ENCODE measurements at places on chromosomes 11 and 22.

DNA sequence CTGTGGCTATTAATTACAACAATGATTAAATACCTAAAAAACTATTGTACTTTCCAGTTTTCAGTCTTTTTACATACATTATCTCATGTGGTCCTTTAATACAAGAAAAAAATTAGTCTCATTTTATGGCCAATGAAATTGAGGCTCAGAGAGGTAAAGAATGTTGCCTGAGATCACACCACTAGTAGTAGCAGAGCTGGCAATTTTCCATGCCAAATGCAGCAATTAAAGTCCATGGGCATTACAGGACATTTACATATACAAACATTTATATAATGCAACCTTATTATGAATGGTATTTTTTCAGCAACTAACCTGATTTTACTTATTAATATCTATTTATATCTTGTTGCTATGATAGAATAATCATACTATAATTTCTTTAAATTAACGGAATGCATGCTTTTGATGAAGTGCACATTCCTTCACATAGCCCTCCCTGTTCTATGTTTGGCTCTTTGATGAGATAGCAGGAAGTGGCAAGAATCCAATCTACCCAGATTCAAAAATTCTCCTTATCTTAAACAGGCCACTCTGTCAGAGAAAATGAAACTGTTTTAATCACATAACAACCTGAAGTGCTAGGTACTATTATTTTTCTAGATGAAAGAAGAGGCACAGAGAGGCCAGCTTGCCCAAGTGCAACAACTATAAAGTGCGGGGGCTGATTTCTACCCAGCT, 120.9 kb upstream of the LDLRAD3 start:
- H3K4me3 ChIP-seq: no peak overlapping the region
- H3K27ac ChIP-seq: no peak overlapping the region
- DNase-seq: no peak

GRCh38 chr11:96122601-96123074, 198.7 kb upstream of the MTMR2 start:
- no peak overlapping the region for H3K27ac ChIP-seq
- DNase-seq: no peak
- no peak overlapping the region for H3K4me3 ChIP-seq
- H3K36me3 ChIP-seq: no peaks in the 10 kb centered on the region
- peaks cover 6% of the 10 kb centered on the region for H3K4me1 ChIP-seq

DNA sequence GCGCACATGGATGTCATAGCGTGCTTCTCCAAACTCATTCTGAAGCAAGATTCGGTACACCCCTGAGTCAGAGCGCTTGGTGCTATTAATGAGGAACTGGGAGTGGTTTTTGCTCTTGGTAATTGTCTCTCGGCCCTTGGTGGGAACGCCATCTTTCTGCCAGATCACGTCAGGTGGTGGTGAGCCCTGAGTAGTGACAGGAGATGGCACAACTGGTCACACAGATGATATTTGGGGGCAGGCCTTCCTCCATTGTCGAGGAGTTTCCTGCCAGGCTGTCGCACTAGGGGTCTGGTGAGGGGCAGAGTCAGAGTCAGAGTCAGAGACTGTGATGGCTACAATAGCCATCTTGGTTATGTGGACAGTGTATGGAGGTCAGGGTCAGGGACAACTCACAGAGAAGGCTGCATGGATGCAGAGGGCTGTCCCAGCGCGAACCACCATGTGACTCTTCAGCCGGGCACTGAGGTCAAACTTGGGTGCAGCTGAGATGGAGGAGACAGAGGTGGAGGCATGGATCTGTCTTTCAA, 9.3 kb downstream of the TMEM86A start:
- H3K36me3 ChIP-seq: no peaks in the 10 kb centered on the region
- no peaks in the 10 kb centered on the region for H3K27me3 ChIP-seq
- DNase-seq: no peak
- H3K4me1 ChIP-seq: peaks cover 15% of the 10 kb centered on the region

DNA sequence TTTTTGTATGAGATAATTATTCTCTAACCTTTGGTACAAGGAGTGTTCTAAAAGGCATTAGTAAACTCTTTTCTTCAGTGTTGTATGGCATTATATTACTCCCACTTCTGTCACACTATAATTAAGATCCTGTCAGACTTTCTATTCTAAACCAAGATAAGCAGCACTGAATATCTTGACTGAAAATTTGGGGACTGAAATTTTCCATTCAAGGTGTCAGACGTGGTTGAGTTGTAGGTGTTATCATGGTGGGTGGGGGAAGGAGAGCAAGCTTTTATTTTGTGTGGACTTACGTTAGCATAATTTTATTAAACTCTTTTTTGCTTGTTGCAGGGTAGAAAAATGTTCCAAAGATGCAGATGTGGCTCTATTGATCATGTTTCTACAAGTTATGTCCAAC, 22.9 kb downstream of the MUC15 start:
- no peaks in the 10 kb centered on the region for H3K4me1 ChIP-seq
- H3K27ac ChIP-seq: no peak overlapping the region
- DNase-seq: no peak
- no peak overlapping the region for H3K4me3 ChIP-seq

DNA sequence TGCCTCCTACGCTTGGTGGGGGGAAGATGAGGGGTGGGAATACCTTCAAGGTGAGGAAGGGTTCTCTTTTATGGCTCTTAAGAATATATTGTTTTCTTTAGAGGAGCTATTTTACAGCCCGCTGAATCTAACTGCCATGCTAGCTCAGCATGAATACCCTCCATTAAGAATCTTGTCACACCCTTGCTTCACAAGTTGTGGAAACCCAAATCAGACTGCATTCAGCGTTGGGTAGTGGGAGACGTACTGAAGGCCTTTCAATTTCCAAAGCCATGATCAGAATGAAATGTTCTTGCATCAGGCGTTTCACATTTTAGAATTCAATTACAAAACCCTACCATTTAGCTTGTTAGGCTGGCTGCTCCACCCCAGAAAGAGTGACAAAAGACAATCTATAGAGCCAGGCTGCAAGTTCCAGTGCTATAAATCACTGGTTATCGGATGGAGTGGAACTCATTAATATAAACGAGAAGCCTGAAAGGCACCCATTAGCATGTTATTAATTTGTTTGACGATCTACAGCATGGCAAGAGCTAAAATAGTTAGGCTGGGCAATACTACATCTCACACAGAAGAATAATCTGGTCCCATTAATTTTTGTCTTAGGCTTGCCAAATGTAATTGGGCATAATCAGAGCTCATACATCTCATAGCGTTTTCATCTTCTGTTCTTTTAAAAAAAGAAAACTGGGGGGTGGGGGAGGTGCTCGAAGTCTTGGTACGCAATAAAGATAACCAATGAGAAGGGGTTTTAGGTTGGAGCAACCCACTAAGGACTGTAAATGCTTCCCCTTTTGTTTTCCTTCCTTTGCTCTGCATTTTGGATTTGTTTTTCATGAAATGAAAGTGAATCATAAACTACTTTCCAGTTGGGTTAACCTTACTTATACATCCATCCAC, 57.5 kb downstream of the ABTB2 start:
- H3K4me3 ChIP-seq: no peak overlapping the region
- no peaks in the 10 kb centered on the region for H3K27me3 ChIP-seq

- no peak for DNase-seq
- H3K4me3 ChIP-seq: no peak overlapping the region
- H3K27ac ChIP-seq: peak overlapping the region; percentile 40
- peaks cover 16% of the 10 kb centered on the region for H3K36me3 ChIP-seq
Measured at GRCh38 chr11:74030723-74031676, 22.1 kb upstream of the UCP3 start.

DNA sequence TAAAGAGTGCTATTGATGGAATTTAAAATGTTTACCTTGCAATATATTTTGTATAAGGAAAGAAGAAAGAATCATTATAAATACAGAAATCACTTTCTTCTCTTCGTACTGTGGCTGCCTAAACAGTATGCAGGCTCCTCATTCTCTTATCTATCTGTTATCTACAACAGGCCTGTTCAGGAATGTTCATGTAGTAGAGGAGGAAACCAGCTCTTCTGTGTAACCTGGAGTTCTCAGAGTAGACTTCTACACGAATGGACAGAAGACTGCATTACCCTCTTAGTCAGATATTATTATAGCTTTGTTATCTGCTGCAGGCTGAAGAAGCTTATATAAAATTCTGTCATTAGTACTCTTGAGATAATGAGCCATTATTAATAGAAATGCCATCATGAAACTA, 1225.9 kb upstream of the CNTN5 start:
- H3K27me3 ChIP-seq: no peaks in the 10 kb centered on the region
- H3K36me3 ChIP-seq: no peaks in the 10 kb centered on the region
- H3K4me1 ChIP-seq: no peaks in the 10 kb centered on the region
- H3K27ac ChIP-seq: no peak overlapping the region

DNA sequence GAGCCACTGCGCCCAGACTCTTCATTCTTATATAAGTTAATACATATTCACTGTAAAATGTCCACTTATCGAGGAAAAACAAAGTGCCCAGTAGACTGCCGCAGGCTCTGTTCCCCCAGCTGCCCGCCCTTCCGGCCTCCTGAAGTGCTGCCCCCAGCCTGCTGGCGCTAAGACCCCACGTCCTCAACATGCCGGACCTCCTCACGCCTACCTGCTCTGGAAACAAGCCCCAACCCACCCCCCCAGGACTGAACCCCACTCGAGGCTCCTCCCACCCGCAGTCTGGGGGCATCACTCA, 1.1 kb downstream of the GATD1 start:
- H3K27me3 ChIP-seq: no peaks in the 10 kb centered on the region
- H3K4me3 ChIP-seq: peak overlapping the region; percentile 54
- peak overlapping the region; percentile 70 for H3K27ac ChIP-seq
- peaks cover 18% of the 10 kb centered on the region for H3K36me3 ChIP-seq
- DNase-seq: no peak
- peaks cover 22% of the 10 kb centered on the region for H3K4me1 ChIP-seq

GRCh38 chr11:44561275-44561805, 4.1 kb upstream of the CD82 start:
- peaks cover 21% of the 10 kb centered on the region for H3K4me1 ChIP-seq
- H3K4me3 ChIP-seq: no peak overlapping the region
- no peaks in the 10 kb centered on the region for H3K36me3 ChIP-seq
- H3K27ac ChIP-seq: no peak overlapping the region
- no peak for DNase-seq

DNA sequence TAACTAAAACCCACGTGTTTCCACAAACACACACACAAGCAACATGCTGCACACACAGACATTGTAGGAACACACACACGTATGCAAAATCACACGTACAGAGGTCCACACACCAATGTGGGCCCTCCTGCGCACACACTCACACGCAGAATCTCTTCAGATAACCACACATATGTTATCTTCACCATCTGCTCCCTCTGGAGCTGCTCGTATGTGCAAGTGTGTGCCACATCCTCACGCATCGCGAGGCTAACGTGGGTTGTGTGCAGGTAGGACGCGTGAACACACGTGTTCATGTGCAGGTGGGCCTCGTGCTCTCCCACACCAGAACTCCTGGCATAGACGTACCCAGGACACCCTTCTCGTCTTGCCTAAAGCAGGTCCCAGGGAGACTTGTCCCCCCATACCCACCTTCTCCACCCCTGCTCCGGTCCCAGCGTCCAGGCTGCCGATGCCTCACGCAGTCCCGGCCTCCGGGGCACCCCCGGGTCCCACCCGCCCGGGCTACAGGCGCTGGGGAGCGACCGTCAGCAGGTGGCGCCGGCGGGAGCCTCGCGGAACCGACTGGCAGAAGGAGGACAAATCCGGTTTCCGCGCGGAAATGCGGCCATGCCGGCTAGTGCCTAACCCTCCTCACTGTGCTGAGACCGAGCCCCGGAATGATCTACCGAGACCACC, 10.3 kb upstream of the IGSF9B start:
- no peaks in the 10 kb centered on the region for H3K36me3 ChIP-seq
- no peaks in the 10 kb centered on the region for H3K27me3 ChIP-seq
- DNase-seq: no peak
- no peak overlapping the region for H3K27ac ChIP-seq

- H3K27me3 ChIP-seq: no peaks in the 10 kb centered on the region
- H3K4me3 ChIP-seq: no peak overlapping the region
- H3K36me3 ChIP-seq: peaks cover 6% of the 10 kb centered on the region
- H3K4me1 ChIP-seq: no peaks in the 10 kb centered on the region
Measured at GRCh38 chr11:72326151-72326848, 82.3 kb upstream of the PHOX2A start.

DNA sequence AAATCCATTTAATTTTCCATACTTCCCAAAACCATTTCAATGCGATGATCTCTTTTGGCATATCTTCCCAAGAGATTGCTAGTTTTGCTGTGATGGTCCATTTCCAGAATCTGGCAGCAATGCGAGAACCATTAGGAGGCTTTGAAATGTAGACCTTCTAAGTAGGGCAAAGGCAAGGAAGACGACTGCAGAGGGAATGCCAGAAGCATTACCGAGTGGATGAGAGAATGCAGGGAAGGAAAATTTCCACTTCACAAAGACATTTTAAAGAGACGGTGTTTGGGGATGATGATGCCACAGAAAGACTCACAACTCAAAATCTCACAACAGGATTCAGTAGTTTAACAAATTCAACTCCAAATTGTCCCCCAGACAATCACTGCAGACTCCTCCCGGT, 471 bp upstream of the CEP126 start:
- peak overlapping the region; percentile 60 for H3K27ac ChIP-seq
- peaks cover 11% of the 10 kb centered on the region for H3K4me1 ChIP-seq
- no peaks in the 10 kb centered on the region for H3K27me3 ChIP-seq
- no peaks in the 10 kb centered on the region for H3K36me3 ChIP-seq
- H3K4me3 ChIP-seq: peak overlapping the region; percentile 49
- DNase-seq: no peak

DNA sequence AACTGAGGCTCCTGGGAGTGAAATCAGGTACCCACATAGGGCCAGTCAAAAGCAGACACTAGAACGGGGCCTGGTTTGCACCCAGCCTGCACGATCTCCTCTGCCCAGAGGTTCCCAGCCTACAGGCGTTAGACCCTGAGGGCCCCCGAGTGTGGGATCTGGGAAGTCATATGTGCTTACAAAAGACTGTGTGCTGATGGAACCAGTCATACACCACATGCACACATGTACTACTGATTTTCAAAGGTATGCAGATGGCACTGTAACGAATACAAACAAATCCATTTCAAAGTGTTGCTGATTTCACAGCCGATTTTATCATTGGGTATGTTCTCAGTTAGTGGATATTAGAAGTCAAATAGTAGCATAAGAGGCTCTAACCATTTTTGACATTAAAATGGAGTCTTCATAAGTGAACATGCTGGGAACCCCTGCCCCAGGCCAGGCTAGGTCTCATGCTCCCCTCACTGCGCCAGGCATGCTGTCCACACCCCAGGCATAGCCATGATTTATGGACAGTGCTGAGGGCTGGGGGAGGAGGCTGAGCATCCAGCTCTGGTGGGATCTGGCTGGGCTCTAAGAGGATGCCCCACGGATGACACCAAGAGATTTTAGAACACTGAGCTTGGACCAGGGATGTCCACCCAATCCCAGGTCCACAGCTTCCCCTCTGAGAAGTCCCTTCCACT, 38.6 kb upstream of the LRRC32 start:
- H3K27ac ChIP-seq: no peak overlapping the region
- H3K27me3 ChIP-seq: no peaks in the 10 kb centered on the region
- H3K4me3 ChIP-seq: no peak overlapping the region
- no peaks in the 10 kb centered on the region for H3K4me1 ChIP-seq

GRCh38 chr11:73192272-73192671, 25.8 kb upstream of the P2RY2 start:
- H3K27me3 ChIP-seq: no peaks in the 10 kb centered on the region
- no peak for DNase-seq
- no peaks in the 10 kb centered on the region for H3K36me3 ChIP-seq
- H3K27ac ChIP-seq: no peak overlapping the region
- H3K4me3 ChIP-seq: no peak overlapping the region

- H3K4me1 ChIP-seq: no peaks in the 10 kb centered on the region
- no peak overlapping the region for H3K4me3 ChIP-seq
- no peaks in the 10 kb centered on the region for H3K36me3 ChIP-seq
Measured at GRCh38 chr11:78576549-78577097, 2.0 kb upstream of the NARS2 start.
